Naive thymus-derived CD8-positive, alpha-beta T cell (primary cell): ENCODE measurements at places on chromosomes 2 and 18.
A peak's percentile ranks its signal among the peaks of the same experiment; 100 is the strongest.

- no peaks in the 10 kb centered on the region for H3K4me1 ChIP-seq
- peak overlapping the region; percentile 71 for H3K27ac ChIP-seq
- H3K27me3 ChIP-seq = no peaks in the 10 kb centered on the region
- H3K4me3 ChIP-seq = no peak overlapping the region
These were observed 34.9 kb downstream of the COA5 start for GRCh38 chr2:98573426-98573825.

DNA sequence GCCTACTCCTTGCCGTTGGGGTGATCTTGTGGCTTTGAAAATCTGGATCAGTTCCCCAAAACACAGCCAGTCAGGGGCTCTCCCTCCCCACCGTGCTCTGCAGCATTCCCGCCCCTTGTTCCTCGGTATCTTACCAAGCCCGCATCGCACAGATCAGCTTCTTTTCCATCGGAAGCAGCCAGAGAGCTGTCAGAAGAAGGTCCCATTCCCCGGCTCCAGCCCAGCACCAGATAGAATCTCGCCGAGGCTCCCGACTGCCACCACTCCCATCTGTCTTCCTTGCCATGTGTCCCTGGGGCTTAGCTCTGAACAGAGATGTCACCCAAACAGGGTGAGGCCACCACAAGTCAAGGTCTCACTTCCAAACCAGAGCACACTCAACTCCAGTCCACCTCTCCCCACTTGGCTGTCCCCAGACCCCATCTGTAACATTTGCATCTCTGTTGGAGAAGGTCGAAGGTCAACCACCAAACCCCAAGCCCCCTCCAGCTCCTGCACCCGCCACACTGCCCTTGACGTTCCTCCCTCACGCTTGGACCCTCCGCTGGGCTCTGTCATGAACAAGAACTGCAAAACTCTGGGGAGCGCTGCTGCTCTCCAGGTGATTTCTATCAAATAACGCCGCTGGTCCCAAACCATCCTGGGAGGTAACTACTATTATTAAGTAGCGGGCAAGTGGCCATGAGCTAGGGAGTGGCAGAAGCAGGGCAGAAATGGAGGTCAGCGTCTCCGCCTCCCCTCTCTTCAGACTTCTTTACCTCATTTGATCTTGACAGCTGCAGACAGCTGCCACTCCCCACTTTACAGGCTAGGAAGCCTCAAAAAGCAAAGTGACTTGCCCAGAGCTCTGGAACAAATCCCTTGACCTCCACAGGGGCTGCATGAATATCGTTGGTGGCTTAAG, 70.0 kb upstream of the TAF1B start:
- no peak for DNase-seq
- no peak overlapping the region for H3K27ac ChIP-seq
- H3K4me3 ChIP-seq = no peak overlapping the region
- no peaks in the 10 kb centered on the region for H3K27me3 ChIP-seq

DNA sequence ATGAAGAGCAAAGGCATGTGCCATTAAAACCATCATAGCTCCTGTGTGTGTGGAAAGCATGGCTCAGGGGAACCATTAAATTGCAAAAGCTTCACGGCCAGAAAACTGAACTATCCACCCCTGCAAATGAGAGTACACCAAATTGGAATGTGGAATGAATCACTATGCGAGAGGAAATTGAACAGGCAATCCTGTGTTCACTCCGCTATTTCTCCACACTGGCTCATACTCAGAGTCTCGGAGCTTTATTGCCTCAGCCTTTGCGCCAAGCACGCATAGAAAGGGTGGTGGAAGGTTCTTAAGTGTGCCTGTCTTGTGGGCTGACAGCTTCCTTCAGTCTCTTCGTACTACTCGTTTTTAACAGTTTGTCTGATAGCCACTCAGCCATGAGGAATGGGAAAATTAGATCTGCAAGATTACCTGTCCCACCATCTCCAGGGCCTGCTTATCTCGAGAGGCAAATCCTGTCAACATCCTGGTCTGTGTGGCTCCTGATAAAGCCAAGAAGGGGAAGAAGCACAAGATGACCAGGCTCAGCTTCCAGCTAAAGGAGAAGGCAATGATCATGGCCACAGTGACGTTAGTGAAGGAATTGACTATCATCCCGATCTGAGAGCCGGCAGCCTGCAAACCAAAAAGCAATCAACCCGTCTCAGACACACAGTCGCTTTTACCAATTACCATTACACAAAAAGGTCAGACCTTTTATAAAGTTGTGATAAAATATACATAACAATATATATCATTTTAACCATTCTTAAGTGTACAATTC, 34.9 kb downstream of the G6PC2 start:
- peaks cover 5% of the 10 kb centered on the region for H3K27me3 ChIP-seq
- no peak overlapping the region for H3K27ac ChIP-seq
- H3K36me3 ChIP-seq = no peaks in the 10 kb centered on the region
- DNase-seq = no peak

- H3K36me3 ChIP-seq = no peaks in the 10 kb centered on the region
- H3K4me3 ChIP-seq = no peak overlapping the region
- H3K27ac ChIP-seq = no peak overlapping the region
- no peak for DNase-seq
- no peaks in the 10 kb centered on the region for H3K4me1 ChIP-seq
- H3K27me3 ChIP-seq = no peaks in the 10 kb centered on the region
These were observed 124.2 kb downstream of the NEDD4L start for GRCh38 chr18:58168221-58168620.

DNA sequence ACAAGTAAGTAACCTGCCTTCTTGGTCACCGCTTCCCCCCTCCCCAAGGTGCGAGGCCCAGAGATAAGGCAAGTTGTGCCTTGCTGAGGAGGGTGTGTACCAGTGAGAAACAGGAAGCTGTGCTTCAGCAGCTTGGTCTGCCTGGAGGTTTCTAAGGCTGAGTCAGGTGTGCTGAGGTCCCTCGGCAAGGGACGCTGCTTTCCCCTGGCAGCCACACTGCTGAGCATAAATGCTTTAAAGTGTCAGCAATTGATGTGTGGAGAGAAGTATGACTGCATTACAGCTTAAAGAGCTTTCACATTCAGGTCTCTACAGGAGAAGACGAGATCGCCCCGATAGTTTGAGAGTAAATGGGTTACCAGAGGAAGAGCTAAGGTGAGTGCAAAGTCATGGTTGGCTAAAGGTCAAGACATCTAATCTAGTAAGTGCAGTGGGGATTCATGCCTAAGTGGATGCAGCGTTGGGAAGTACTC, 86.9 kb downstream of the LIMS1 start:
- no peaks in the 10 kb centered on the region for H3K36me3 ChIP-seq
- peak; percentile 79 for DNase-seq
- H3K27ac ChIP-seq = peak overlapping the region; percentile 91
- H3K4me3 ChIP-seq = peak overlapping the region; percentile 90
